ENCODE measurements at places on chromosomes 4 and X. TPM values are rescaled to one million over a fixed set of nuclear protein-coding genes. Genes with fewer than 3 reads are reported as not detected.

DNA sequence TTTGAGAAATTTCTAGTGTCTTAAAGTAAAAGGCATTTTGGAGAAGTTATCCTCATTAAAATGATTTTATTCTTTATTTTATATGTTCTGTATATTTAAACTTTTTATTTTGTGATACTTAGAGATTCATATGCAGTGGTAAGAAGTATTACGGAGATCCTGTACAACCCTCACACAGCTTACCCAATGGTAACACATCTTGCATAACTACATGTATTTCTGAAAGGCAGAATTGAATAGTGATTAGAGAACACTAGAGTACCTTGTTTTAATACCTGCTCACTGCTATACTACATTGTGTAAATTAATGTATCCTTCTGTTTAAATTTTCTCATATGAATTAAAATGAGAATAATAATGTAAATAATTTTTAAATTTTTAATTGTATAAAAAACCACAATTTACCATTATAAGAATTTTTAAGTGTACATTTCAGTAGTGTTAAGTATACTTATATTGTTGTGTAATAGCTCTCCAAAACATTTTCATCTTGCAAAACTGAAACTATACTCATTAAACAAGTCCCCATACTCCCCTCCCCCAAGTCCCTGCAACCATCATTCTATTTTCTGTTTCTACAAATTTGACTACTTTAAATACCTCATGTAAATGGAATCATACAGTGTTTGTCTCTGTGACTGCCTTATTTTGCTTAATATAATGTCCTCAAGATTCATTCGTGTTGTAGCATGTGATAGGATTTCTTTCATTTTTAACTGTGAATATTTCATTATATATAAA lies 45.4 kb downstream of the INTS12 start:
- no peak for DNase-seq

GRCh38 chrX:40922307-40922706 lies 162.9 kb upstream of the USP9X start:
- no peak for DNase-seq

Gene MAPK10
- polyA plus RNA-seq: 57.0 TPM

Gene FAM184B
- 0.94 TPM for polyA plus RNA-seq

Gene ZNF41
- polyA plus RNA-seq: 12.9 TPM
